ENCODE measurements at places on chromosomes 16 and 17.

DNA sequence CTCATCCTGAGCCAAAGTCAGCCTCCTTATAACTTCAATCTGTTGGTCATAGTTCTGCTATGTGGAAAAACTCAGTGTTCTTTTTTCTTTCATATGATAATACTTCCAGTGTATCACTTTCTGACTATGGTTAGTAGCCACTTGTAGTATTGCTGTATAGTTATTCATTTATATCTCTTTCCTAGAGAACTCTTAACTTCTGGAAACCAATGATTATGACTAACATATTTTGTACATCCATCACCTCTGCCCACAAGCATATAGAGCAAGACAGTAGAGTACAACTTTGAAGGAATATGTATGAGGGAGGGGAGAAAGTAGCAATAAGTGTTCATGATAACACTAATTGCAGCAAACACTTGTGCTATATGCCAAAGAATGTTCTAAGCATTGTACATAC, 38.6 kb downstream of the COX10 start:
- ATAC-seq: peak; percentile 63

- peak; percentile 91 for ATAC-seq
Observed at GRCh38 chr17:58531661-58532554, 17.5 kb upstream of the MTMR4 start.

GRCh38 chr17:53092072-53092471, 730.7 kb upstream of the KIF2B start:
- ATAC-seq: no peak

GRCh38 chr17:76546556-76547182, 6.8 kb downstream of the PRCD start:
- ATAC-seq: no peak

DNA sequence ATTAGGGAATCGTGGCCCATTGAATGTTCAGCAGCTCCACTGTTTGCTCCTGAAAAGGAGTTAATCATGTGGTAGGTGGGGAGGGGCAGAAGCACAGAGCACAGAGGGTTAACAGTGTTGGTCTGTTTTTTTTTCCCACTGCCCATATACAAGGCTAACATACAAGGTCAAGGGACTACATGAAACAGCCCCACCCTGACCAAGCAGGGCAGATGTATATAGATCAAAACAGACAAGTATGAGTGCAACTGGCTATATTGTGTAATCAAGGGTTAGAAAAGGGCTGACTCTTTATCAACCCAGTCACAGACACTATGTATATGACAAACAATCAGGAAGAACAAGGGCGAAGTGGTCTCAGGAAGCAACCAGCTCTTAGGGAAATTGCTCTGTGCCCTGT, 186.6 kb upstream of the CDH11 start:
- ATAC-seq: no peak

DNA sequence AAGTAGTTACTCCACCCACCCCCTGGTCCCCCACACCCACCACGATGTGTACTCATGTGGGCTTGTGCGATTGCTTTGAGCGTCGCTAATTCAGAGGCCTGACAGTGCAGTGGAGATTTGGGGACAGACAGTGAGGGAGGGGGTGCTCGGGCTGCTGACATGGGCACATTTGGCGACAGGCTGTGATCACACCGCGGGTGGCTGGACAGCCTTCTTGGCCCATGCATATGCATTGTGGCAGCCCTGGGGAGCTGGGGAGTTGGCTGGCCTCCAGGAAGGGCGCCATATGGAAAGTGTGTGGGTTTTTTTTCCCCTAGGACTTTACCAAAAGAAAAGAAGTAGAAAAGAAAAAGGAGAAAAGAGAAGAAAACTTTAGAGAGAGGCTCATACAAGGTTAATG, 275.5 kb upstream of the N4BP1 start:
- no peak for ATAC-seq

- ATAC-seq: no peak
Observed at GRCh38 chr17:74677558-74678466, 34.9 kb downstream of the CD300LF start.

DNA sequence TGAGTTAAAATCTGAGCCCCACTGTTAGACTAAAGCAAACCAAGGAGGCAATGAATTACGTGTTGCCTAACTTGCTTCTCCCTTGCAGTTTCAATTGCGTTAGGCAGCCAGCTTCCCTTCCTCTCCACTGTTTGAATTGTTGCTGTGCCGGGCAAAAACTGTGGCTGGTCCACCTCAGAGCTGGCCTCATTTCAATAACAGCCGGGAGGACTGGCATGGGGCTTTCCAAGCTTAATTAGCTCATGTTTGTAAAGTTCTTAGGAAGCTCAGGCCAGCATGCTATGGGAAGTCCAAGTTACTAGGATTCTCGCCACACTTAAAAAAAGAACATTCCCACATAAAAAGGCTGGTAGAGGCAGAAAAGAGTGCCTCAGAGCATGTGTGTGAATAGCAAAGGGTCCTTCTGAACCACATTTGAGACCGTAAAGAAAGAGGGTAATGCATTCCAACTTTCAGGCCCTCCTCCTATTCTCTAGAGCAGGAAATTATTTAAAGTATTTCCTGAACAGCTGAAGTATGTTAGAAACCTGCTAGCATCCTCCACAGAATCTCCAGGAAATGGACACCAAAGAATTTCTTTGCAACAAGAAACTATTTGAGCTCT, 79.0 kb upstream of the SMURF2 start:
- ATAC-seq: no peak

GRCh38 chr17:207775-208174, 26.3 kb upstream of the DOC2B start:
- ATAC-seq: no peak

DNA sequence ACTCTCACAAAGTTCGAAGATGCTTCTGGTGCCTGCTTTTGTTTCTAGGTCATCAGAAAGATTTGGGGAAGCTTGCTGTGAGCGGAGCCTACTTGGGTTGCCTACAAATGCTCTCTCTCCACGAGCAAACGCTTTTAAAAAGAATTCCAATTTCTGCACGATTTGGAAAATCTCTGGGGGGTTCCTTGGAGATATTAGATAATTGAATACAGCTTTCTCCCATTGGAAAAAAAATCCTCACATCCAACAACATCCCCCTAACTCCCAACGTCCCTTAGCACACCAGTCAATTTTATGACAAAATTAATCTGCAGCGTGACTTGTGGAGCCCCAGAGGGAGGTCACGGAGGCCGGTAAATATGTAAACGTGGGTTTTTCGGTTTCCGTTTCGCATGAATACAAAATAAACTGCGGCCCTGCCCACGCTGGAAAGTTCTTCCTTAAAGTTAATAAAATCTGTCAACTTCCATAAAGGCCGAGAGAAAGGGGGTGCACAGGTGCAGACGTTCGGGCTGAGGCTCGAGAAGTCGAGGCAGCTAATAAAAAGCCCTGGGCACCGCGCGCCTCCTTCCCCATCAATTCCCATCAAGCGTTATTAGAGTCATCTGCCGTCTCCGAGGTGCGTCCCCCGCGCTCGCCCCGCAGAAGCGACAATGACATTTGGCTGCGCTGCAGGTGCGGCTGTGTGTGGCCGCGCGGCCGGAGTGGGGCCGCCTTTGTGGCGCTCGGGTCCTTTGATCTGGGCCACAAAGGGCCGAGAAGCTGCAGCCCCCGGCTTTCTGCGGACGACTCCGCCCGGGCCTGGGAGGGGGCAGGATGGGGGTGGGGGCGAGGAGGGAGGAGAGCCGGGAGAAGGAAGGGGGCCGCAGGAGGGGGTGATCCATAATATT, 37.6 kb downstream of the SALL1 start:
- no peak for ATAC-seq

GRCh38 chr16:49608779-49609178, 235.2 kb downstream of the C16orf78 start:
- ATAC-seq: no peak

DNA sequence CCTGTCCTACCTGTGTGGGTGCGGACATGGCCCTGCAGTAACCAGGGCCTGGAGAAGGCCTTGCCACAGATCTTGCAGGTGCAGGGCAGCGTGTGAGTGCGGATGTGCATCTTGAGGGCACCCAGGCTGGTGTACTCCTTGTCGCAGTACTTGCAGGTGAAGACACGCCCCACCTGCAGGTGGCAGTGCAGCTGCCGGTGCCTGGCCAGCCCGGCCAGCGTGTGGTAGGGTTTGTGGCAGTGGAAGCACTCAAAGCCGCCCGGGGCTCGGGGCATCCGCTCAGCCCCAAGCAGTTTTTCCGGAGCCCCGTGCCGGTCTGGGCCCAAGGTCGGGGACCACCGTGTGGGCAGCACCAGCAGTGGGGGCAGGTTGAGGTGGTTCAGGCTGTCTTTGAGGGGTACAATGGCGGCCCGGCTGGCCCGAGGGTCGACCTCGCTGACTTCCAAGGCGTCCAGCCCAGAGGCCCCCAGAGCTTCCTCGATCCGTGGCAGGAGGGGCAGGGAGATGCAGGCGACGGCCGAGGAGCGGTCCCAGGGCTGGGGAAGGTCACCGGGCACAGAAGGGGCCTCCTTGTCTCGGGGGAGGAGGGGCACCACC, 5.1 kb downstream of the SNAI3 start:
- no peak for ATAC-seq

- no peak for ATAC-seq
Observed at GRCh38 chr17:50604513-50604912, 30.2 kb upstream of the ABCC3 start.

- ATAC-seq: no peak
Observed at GRCh38 chr17:17480593-17481148, 3.9 kb downstream of the MED9 start.

DNA sequence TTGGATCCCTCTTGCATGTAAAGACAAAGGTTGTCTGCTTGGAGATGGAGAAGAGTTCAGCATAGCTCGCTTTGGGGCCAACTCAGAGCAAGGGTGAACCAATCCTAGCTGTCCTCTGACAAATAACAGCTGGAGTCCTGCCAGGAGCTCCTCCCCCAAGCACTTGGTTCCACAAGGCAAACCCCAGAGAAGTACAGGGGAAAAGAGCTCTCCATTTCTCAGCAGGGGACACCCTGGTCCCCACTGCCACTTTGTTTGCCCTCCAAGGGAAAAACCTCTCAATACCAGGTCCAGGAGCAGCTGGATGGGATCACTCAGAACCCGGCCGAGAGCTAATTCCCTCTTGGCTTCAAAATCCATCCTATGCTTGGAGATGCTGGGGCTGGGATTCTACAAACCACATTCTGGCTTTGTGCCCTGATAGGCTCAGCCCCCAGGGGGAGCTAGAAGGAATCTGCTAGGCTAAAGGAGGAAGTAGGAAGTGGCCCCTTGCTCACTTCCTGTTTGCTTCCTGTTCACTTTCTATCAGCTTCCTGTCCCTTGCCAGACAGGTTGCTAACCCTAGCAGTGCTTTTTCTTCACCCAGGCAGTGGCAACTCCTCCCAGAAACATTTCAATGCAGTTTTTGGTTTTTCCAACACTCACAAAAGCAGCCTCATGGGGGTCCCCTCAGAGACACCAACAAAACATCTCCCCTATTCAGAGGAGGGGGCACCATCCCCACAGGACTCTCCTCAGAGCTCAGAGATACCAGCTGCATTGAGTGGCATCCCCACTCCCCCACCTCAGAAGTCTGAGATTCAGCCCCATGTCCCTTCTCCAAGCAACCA, 30.7 kb downstream of the CDRT4 start:
- no peak for ATAC-seq
